ENCODE measurements at places on chromosomes 5 and 9.

DNA sequence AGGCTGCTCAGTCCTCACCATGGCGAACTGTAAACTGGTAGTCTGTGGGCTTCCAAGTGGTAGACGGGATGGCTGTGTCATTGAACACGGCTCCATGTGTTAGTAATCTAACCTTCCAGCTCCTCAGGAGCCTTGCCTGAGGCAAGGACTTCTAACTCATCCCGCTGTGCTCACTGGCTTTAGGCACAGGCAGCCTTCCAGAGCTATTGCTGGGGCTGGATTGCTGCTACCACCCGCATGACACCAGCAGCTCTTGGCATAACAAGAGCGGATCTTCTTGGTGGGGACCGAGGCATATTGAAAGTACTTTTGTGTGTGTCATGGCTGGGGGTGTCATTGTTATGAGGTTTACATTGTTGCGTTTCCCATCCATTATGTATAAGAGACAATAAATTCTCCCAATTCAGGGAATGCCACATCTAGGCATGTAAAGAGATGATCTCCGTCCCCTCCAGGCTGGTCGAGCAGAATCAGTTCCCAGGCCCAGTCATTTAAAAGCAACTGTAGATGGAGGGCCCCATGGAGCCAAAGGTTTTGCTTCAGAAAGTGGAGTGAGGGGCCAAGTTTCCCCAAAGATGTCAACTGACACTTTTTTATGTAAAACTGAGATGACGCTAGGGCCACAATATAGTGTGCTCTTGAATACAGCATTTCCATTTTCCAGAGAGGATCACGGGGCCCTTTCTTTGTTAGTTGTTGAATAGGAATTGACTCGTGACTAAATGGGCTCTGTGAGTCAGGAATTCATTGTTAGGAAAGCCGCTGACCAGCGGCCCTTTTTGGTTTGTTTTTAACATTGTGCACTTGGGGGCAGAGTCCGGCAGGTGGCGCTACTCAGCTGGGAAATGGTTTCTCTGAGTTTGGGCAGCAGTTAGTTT lies 759.5 kb downstream of the TAF11L14 start:
- DNase-seq = peak; percentile 51

DNA sequence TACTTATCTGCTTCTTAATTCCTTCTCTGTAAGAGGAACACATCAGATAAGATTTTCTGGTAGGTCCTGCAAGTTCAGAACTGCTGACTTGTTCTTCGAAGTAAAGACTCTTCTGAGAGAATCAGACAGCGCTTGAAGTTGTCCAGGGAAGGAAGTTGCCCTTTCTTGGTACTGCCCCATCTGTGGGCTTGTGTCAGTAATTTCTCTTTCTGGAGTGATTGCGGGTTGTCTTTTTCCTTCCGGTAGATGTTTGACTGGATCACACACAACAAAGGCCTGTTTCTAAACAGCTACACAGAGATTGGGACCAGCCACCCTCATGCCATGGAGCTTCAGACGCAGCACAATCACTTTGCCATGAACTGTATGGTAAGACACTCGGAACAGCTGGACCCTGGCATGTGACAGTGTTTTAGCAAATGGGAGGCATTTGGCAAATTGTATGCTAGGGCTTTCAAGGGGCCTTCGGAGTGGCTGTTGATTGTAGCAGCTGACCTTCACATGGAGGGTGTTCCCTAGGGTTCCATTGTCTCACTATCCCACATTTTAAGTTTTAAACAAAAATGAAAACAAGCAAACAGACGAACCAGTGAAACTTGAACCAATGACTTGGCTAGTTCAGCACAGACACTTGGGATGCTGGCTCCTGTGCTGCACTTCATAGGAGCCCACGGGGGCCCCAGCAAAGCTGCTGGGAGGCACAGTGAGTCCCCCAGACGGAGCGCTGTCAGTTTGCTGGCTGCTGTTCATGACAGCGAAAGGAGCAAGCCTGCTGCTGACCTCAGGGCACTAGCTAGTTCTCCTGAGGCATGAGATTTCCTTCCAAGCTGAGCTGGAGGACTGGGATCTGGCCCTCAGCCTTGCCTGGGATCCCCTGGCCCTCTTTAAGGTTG lies 149.9 kb downstream of the TRIO start:
- no peak for DNase-seq

- DNase-seq = no peak
Observed at GRCh38 chr5:16570121-16570815, 46.5 kb downstream of the RETREG1 start.

GRCh38 chr5:78979909-78980308 lies 5.2 kb downstream of the ARSB start:
- DNase-seq = no peak

DNA sequence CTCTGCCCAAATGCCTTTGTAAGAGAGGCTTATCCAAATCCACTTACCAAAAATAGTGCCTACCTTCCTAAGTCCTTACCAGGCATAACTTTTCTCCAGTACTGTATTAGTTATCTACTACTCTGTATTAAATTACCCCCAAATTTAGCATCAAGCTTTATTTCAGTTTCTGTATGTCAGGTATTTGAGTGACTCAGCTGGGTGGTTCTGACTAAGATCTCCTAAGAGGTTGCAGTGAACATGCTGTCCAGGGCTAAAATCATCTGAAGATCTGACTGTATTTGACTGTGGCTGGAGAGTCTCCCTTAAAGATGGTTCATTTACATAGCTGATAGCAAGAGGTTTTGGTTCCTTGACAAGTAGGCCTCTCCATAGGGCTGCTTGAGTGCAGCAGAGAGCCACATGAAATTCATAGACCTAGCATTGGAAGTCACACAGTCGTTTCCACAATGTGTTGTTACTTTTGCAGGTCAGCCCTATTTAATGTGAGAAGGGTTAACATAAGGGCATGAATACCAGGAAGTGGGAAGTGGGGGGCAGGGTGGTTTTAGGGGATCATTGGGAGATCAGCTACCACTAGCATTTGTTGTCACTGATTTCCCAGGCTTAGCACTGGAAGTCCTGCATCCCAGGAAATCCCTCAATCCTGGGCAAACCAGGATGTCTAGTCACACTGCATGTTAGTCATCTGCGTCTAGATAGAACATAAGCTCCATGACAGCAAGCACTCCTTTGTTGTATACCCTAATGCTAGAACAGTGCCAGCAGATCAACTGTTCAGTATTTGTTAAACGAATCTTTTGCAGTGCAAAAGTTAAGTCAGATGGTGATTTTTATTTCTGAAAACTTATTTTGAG lies 2.0 kb upstream of the ZNF622 start:
- no peak for DNase-seq
